ENCODE measurements at places on chromosomes 16 and 17. TPM values are rescaled to one million over a fixed set of nuclear protein-coding genes. Genes with fewer than 3 reads are reported as not detected.

FADS6 gene
- total RNA-seq, result not detected

CIAO3 gene
- 28.7 TPM for total RNA-seq

SCGB1C2 gene
- not detected for total RNA-seq

PNMT gene
- total RNA-seq, result not detected

Data from A549 treated with ZK216348 at 1 μM for 4 hours (cell line).